Activated naive CD8-positive, alpha-beta T cell treated with anti-CD3 and anti-CD28 coated beads, Interleukin-2, amount 10 ng/mL, durations not matched to agents 7 days and 5 days (primary cell): ENCODE measurements at places on chromosomes 11 and 22. TPM values are rescaled to one million over a fixed set of nuclear protein-coding genes. Genes with fewer than 3 reads are reported as not detected.

GRCh38 chr11:130674686-130675308 lies 226.4 kb downstream of the ADAMTS15 start:
- DNase-seq = no peak

GRCh38 chr11:132106096-132106982 lies 735.9 kb downstream of the NTM start:
- no peak for DNase-seq

GRCh38 chr22:41446057-41446501 lies 522 bp downstream of the TOB2 start:
- no peak for DNase-seq

DNA sequence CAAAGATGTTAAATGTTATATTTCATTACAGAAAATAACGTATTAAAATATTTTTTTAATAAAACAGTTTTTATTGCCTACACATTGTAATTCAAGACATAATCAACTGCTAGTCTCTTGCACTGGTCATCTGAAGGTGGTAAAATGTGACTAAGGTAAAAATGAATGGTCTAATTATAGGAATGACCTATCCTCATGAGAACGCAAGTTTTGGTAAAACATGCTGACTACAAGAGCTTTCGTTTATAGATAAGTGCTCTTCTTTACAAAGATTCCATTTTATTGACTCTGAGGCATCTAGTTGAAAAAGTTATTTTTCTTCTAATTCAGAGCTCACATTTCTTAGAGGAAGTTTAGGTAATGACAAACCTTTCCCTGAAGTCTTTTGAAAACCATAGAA lies 27.3 kb downstream of the LUZP2 start:
- DNase-seq = no peak

- no peak for DNase-seq
Measured at GRCh38 chr11:45209891-45210699, 63.7 kb downstream of the PRDM11 start.

GRCh38 chr22:44645083-44645482 lies 56.9 kb upstream of the PRR5 start:
- DNase-seq = no peak

GRCh38 chr11:12097219-12097618 lies 13.2 kb upstream of the MICAL2 start:
- DNase-seq = no peak

DNA sequence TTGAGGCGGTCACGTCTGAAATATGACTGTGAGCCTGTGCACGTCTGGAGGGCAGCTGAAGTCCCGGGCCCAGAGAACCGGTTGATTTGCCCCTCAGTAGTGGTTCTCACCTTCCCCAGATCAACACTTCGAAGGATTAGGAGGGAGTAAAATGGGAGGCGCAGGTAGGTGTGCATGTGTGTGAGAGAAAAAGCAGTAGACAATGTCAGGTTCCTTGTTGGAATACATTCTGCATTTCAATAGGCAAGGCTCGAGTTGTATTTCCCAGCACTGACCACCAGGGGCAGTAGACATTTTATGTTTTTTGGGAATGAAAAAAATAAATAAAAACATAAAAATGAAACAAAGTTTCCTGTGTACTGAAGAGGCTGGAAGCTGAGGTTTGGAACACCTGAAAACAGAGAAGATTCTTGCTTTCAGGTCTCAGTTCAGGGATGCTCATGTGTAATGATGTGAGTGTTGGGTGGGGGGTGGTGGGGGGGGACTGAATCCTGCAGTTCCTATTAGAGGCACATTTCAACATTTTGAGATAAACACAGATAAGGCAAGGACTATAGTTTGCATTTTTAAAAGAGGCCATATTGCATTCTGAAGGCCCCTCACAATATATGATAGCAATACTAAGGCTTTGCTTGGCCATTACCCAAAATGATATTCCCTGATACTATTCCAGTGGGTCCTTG lies 333.9 kb downstream of the CADM1 start:
- no peak for DNase-seq

GRCh38 chr11:122601141-122602125 lies 54.1 kb upstream of the UBASH3B start:
- no peak for DNase-seq

GRCh38 chr22:22431271-22432220 lies 77.0 kb downstream of the ZNF280B start:
- peak; percentile 55 for DNase-seq

DNA sequence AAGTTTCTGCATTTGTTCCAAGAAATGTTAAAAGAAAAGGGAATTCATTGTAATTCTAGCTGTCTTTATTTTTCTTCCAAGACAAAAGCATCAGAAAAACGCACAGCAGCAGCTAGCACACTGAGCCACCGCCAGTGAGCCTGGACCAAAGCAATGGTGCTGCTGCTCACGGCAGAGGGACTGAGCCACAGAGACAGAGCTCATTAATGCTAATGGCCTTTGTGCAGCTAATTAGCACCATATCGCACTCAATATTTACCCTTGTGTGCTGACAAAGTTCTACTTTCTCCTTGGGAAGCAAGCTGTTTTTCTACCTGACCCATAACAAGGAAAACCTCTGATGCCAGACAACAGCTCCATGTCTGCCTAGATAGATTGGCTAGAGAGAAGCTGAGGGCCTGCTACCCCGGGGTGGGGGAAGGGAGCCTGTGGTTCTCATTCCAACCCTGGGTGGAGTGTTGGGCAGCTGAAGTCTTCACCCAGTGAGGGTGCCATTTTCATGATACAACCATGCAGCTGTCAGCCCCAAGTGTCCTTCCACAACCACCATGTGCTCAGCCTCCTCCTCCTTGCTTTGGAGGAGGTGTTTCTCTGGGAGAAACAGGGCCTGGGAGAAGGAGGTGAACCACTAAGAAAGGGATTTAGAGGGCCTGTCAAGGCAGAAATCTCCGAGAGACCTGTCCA lies 131.1 kb upstream of the NCAM1 start:
- DNase-seq = no peak

DNA sequence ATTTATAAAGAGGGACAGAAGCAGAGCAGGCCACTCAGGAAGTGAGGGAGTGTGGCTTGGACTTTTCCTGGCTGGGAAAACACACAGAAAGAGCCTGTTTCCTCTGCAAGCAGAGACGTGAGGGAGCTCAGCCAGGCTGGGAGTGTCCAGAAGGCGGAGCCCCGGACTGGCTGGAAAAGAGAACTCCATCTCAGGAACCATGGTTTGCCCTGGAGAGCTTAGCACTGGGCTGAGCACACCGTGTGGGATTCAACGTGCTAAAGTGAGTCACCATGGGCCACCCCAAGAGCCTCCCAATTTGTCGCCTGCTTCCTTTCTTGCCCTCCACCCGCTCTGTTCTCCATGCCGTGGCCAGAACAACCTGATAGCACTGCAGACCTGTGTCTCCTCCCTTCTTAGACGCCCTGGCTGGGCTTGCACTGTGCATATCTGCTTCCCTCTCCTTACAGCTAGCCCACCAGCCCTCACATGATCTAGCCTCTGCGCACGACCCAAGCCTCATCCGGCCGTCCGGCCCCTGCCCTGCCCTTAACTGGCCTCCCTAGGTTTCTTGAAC lies 51.8 kb downstream of the GALNT18 start:
- no peak for DNase-seq

- no peak for DNase-seq
Measured at GRCh38 chr11:119019996-119020395, 1.4 kb downstream of the TRAPPC4 start.

GRCh38 chr11:19828382-19829108 lies 115.9 kb downstream of the NAV2 start:
- no peak for DNase-seq

GRCh38 chr11:7167976-7168740 lies 79.4 kb downstream of the RBMXL2 start:
- DNase-seq = no peak

The CHEK1 gene
- 66.9 TPM for total RNA-seq

The NOL12 gene
- total RNA-seq = 50.4 TPM

The IL18BP gene
- 22.9 TPM for total RNA-seq

The TRIM22 gene
- total RNA-seq = 341 TPM

The OR56B1 gene
- 0.99 TPM for total RNA-seq

The SLC17A6 gene
- total RNA-seq = not detected

The TRPC6 gene
- total RNA-seq = not detected

The KRTAP5-10 gene
- total RNA-seq = not detected

The DDTL gene
- not detected for total RNA-seq

The RAB6A gene
- 126 TPM for total RNA-seq

The TRPM5 gene
- not detected for total RNA-seq
